CD4-positive, alpha-beta T cell treated with Interleukin-1 beta for 1 hour (primary cell): ENCODE measurements at places on chromosomes 16 and 17.

DNA sequence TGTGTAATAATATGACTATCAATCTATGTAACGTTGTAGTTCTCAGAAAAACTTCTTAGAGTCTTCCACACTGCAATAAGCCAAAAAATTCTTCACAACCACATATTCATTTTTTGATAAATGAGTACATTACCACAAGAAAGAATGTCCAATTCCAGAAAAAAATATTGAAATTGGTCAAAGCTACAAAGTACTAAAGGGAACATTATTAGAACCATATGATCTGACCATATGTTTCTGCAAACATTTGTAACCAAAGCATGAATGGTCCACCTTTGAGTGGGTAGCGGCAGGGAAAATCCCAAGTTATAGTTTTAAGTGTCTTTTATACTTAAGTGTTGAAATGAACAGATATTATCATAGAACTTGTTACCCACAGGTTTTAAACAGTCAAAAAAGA is 71.7 kb upstream of the NACA2 start:
- DNase-seq = no peak

- no peak for DNase-seq
These were observed 8.0 kb upstream of the GNAO1 start for GRCh38 chr16:56183266-56183665.

GRCh38 chr16:10412935-10413601 is 27.2 kb downstream of the ATF7IP2 start:
- DNase-seq = no peak

GRCh38 chr17:45784293-45784740 is at the start of gene CRHR1:
Gene CRHR1, plus strand, starts transcription at chr17:45784320. Its CDS starts 225 bp downstream, at chr17:45784545.
- DNase-seq = no peak

DNA sequence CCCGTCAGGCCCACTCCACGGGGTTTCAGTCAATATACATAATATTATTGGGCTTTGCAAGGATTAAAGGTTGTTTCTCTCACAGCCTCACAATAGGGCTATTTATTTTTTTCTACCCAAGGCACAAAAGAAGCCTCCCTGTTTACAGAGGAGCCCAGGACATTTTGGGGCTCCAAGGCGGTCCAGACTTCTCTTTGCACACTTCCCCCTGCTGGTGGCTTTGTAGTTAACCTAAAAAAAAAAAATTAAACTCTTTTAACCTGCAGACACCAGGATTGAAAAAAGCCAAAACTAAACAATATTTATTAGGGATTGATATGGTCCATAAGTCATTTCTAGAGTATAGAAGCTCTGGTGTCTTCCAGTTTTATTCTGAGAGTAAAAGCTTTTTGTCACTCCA is 169.7 kb upstream of the ZFHX3 start:
- no peak for DNase-seq

- DNase-seq = no peak
These were observed 791 bp upstream of the SUPT4H1 start for GRCh38 chr17:58352596-58353388.

GRCh38 chr16:14310519-14310991 is 239.4 kb downstream of the MRTFB start:
- no peak for DNase-seq

DNA sequence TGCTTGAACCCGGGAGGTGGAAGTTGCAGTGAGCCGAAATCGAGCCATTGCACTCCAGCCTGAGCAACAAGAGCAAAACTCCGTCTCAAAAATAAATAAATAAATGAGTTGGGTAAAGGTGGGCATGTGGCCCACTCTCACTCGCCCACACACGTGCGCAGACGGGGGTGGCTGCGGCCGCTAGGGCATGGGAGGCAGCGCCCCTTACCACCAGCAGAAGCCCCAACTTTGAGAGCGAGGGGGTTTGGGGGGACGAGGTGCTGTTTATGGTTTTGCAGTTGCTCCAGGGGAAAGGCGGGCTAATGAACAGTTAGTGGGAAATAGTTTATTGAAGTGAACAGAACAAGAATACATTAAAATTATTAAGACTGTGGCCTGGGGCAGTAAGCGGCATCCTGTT is 14.9 kb upstream of the RBFOX3 start:
- DNase-seq = no peak

DNA sequence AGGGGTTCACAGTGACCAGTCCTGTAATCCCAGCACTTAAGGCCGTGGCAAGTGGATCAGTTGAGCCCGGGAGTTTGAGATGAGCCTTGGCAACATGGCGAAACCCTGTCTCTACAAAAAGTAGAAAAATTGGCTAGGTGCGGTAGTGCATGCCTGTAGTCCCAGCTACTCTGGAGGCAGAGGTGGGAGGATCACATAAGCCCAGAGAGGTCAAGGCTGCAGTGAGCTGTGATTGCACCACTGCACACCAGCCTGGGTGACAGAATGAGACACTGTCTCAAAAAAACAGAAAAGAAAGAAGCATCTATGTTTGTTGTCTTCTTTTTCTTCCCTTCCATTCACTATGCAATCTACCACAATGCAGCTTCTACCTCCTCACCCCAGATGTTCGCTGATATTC is 151.9 kb upstream of the RBL2 start:
- no peak for DNase-seq

DNA sequence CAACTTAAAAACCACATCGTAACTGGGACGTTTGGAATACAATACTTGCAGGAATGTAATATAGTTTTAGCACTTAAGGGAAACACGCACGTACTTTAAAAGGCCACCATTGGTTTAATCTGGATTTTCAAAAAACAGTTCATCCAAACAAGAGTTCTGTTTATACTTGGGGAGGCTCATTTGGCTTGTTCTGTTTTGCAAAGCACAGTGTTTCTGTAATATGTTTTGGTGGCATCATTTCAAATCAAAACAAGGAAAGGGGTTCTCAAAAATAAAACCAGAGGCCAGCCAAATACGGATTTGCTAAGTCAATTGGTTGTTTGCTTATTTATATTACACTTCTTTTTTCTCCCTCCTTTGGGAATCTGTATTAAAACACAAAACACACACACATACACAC is 656.1 kb upstream of the SOX9 start:
- DNase-seq = no peak

DNA sequence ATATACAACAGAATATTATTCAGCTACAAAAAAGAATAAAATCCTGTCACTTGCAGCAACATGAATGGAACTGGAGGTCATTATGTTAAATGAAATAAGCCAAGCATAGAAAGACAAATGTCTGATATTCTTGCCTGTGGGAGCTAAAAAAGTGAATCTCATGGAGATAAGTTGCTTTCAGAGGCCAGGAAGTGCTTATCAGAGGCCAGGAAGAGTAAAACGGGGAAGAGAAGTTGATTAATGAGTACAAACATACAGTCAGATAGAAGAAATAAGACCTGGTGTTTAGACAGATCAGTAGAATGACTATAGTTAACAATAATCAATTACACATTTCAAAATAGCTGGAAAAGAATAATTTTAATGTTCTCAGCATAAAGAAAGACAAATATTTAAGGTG is 54.4 kb upstream of the CPHXL start:
- DNase-seq = no peak

- DNase-seq = no peak
These were observed 21.2 kb downstream of the ST3GAL2 start for GRCh38 chr16:70417661-70418060.

GRCh38 chr17:51668155-51668962 is 408.0 kb downstream of the UTP18 start:
- no peak for DNase-seq
